ENCODE measurements at places on chromosomes 2 and 18.

GRCh38 chr2:42189235-42189566, 20.0 kb downstream of the EML4 start:
- no peak for DNase-seq

- DNase-seq, result no peak
These were observed 58.3 kb downstream of the SEPTIN10 start for GRCh38 chr2:109555346-109555900.

- no peak for DNase-seq
These were observed 4.7 kb upstream of the ADNP2 start for GRCh38 chr18:80104364-80104779.

DNA sequence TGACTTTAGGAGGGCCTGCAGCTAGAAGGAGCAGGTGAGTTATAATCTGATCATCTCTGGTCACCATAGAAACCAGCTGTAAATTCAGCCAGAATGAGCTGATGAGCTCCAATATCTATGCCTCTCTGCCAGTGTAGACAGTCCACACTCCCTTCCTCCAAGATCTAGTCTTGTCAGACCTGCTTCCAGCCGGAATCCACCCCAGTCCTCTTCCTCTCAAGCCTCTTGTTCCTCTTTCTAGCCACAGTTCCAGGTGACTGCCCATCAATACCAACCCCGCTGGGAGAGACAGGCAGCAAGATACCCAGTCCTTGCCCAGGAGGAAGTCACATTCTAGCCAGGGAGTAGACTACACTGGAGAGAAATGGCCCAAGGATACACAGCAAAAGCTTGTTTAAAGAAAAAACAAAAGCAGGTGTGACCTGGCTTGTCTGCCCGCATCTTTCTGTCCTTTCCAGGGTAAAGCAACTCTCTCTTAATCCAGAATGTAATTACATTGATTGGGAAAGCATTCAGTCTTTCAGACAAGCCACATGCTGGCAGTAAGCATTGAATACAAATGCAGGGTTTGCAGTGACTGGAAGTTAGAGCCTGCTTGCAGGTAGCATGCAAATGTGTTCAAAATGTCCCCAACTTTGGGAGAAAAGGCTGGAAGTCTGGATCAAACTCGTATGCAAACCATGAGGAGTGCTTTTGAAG, 9.0 kb upstream of the SLC35F6 start:
- no peak for DNase-seq

GRCh38 chr18:11146947-11147345, 2.4 kb downstream of the PIEZO2 start:
- DNase-seq, result no peak

- DNase-seq, result no peak
These were observed 864 bp upstream of the MYL12A start for GRCh38 chr18:3246635-3247239.

- no peak for DNase-seq
These were observed 174.0 kb downstream of the TGIF1 start for GRCh38 chr18:3623769-3624545.

- no peak for DNase-seq
These were observed 4.0 kb upstream of the FAM124B start for GRCh38 chr2:224405841-224406370.

GRCh38 chr2:37005118-37005868, 39.0 kb upstream of the STRN start:
- DNase-seq, result no peak

GRCh38 chr2:112643488-112643887, 2.3 kb upstream of the SLC20A1 start:
- DNase-seq, result no peak

- no peak for DNase-seq
These were observed 69.6 kb upstream of the CD28 start for GRCh38 chr2:203636588-203637470.

GRCh38 chr2:15939556-15939853, 845 bp upstream of the MYCN start:
- DNase-seq, result peak; percentile 37

DNA sequence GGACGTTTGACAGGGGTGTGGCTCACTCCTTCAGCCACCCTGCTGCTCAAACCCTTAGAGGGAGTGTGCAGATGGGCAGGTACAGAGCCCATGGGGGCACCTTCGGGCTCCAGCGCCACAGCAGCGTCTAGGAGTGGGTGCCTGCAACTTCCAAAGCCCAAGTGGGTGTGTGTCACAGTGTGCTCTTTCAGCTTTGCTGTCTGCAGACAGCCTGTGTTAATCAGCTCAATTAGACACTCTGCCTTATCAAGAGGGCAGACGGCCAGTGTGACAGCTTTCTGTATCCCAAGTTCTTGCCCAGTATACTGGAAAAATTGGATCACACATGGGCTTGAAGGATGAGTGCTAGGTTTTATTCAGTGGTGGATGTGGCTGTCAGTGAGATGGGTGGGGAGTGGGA, 96.7 kb downstream of the AP1S3 start:
- no peak for DNase-seq

GRCh38 chr2:6425032-6425431, 440.7 kb downstream of the CMPK2 start:
- no peak for DNase-seq

DNA sequence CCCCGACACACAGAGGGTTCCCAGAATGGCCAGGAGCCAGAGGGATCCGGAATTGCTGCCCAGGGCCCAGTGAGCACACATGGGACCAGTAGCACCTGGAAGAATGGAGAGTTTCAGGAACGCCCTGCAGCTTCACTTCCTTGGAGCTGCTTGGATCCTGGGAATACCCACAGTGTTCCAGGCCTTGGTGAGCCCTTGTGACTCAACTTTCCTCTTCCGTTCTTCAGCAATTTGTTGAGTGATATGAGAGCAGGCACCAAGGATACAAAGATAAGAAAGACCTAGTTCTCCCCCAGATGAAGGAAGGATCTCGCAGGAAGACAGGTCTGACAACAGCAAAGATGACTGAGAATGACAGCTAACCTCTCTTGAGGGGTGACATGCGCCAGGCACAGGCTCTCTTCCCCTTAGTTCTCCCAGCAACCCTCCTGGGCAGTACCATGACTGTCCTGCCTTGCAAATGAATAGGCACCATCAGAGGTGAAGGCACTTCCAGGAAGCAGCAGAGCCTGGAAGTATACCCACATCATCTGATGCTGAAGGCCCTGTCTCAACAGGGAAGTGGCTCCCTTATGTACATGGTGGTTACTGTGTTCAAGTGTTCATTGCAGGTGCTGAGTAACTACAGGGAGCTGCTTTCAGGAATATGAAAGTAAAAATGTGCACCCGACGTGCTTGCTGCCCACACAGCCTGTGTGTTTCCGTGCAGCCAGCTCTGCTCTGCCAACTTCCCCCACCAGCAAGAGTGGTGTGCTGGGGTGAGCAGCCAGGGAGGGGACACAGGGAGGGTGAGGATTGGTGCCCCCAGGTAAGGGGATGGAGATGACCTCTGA, 116.2 kb downstream of the STPG4 start:
- no peak for DNase-seq

- no peak for DNase-seq
These were observed 35.6 kb downstream of the SNED1 start for GRCh38 chr2:241033994-241034393.

DNA sequence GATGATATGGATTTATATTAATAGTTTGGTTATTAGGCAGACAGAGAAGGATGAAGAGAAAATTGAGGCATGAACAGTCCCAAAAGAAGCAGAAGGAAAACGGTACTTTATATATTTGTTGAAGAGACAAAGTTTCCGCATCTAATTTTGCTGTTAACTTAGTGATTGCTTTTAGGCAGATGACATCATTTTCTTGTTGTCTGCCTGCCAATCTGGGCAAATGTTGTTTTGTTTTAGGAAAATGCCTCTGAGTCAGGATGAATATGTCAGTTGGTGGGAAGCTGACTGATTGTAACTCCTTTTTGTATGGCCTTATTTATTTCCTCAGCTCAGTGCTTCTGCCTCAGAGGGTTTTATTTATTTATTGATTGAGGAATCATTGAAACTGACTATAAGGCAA, 52.5 kb upstream of the CAVIN2 start:
- DNase-seq, result no peak

GRCh38 chr2:19569300-19569791, 210.9 kb upstream of the OSR1 start:
- no peak for DNase-seq

GRCh38 chr18:2848247-2849246, 1.7 kb downstream of the EMILIN2 start:
- no peak for DNase-seq

DNA sequence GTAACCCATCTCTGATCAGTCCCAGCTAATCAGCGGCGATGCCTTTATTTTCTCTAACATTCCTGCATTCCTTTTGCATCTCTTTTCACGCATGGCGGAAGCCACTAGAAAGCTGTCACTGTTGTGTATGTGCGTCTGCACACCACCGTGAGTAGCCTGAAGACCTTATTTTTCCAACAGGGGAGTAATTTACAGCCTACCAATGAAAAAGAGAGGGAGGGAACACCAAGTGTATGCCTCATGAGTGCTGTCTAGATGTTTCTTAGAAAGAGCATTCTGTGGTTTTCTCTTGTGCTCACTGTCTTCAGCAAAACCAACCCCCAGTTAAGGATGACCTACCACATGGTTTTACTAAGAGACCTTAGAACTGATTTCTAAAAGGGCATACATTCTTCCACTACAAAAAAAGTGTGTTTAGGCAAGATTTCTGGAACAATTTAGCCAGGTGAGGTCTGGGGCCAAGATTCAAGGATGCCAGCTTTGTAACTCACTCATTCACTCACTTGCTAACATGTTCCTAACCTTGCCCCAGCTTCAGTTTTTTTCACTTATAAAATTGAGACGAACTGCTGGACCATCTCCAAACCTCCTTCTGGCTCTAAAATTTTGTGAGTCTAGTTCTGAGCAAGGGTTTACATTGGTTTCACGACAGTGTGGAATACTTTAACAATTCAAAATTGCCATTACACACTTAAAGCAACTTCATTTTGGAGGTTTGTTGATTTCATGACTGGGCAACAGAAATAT, 51.4 kb downstream of the BCL2 start:
- no peak for DNase-seq

DNA sequence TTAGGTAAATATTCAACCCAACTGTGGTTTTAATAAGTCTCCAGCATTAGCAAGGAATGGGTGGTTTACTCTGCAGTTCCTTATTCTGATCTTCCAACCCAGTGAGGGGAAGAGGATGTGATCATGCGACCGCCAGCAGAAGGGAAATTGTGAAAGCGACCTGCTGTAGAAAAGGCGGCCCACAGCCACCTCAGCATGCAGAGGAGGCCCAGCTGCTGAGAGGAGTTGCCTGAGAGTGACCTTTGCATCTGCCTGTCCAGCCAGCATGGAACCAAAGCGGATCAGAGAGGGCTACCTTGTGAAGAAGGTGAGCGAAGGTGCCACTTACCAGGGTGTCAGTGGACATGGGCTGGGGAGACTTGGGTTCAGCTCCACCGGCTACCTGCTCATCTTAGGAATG, at the start of gene PLEK:
Gene PLEK, plus strand, starts transcription at position 196 of the 400 bp plus-strand sequence. Its CDS starts 70 bp downstream, at position 266.
- no peak for DNase-seq

- no peak for DNase-seq
These were observed 6.8 kb downstream of the ESPNL start for GRCh38 chr2:238106698-238107524.

DNA sequence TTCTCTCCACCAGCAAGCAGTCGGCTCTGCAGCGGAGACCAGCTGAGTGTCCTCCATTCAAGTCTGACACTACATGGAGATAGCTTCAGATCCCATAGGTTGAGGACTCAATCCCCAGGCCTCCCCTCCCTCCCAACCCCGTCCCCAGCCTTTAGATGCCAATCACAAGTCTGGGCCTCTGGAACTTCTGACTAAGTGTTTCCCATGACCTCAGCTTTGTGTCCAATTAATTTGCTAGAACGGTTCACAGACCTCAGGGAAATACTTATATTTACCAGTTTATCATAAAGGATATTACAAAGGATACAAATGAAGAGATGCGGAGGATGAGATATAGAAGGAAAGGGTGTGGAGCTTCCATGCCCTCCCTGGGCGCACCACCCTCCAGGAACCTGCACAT, 77.4 kb downstream of the MERTK start:
- no peak for DNase-seq

GRCh38 chr2:44510246-44510645, 148.5 kb downstream of the CAMKMT start:
- DNase-seq, result no peak

DNA sequence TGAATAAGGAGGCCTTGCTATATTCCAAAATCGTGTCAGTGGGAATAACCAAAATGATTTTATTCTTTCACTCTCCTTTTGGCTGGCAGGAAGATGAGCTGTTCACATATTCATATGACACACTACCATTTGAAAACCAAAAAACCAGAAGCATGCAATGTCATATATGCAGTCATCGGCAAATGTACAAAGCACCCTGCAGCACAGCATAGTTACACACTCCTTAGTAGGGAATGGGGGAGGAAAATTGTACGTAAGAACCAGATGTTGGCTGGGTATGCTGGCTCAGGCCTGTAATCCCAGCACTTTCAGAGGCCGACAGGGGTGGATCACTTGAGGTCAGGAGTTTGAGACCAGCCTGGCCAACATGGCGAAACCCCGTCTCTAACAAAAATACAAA, 176.6 kb downstream of the GFPT1 start:
- no peak for DNase-seq

- no peak for DNase-seq
These were observed 41.8 kb upstream of the LPIN2 start for GRCh38 chr18:3054780-3055179.

GRCh38 chr2:16726577-16726976, 60.9 kb upstream of the CYRIA start:
- no peak for DNase-seq

GRCh38 chr2:179251870-179252269, 12.8 kb downstream of the SESTD1 start:
- no peak for DNase-seq

DNA sequence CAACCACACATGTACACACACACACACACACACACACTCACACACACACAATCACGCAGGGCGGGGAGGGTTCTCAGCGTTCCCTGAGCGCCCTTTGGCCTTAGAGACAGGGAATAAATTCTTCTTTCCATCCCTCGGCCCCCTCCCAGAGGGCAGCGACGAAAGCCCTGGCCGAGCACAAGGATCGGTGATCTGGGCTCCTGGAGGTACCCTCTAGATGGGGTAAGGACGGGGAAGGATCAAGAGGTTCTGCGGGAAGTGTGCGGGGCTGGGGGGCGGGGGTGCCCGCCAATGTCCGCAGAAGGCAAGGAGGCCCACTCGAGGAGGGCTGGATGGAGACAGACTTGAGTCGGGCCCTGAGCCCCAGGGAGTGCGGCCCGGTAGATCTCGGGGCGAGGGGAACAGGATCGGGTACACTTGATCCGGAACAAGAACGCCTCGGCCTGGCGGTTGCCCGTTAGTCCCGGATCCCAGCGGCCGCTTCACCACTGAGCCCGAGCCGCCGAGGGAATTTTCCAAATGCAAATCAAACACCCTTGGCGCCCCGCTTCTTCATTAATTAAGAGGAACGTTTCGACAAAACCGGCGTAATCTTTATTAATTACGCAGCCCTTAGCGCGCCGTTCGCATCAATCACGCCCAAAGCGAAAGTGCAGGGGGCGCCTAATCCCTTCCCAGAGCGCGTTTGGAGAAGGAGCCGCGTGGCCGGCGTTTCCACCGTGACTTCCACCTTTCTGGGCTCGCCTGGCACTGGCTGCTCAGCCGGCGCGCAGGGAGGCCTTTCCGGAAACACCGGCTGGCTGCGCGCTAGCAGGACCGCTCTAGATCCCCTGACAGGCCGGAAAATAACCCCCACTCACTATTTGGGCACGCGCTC, 7.0 kb upstream of the PAX3 start:
- DNase-seq, result no peak

GRCh38 chr2:226020956-226021355, 621.4 kb downstream of the NYAP2 start:
- no peak for DNase-seq

- DNase-seq, result no peak
These were observed 72.4 kb upstream of the IL1R1 start for GRCh38 chr2:102070058-102070642.
